ENCODE measurements at places on chromosomes 7 and 10.

- DNase-seq = no peak
Observed at GRCh38 chr7:104604706-104605105, 276.3 kb downstream of the LHFPL3 start.

GRCh38 chr7:155739538-155740143, 72.6 kb downstream of the SHH start:
- DNase-seq = no peak

- no peak for DNase-seq
Observed at GRCh38 chr7:35437619-35438275, 183.8 kb upstream of the TBX20 start.

DNA sequence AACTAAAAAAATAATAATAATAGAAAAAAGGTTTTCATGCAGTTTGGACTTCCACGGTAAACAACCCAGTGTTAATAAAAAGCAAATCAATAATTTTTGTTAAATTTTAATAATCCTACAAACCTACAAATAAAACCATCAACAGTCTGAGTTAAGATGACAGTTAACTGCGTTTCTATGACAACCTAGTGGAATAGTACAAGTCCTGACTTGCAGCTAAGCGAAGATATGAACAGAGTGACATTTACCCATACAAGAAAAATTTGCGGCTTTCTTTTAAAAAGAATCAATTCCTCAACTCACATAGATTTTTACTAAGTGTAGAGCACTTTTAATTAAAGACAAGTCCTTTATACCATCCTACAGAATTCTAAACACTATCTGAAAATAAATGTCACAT, 35.6 kb downstream of the VPS41 start:
- DNase-seq = no peak

DNA sequence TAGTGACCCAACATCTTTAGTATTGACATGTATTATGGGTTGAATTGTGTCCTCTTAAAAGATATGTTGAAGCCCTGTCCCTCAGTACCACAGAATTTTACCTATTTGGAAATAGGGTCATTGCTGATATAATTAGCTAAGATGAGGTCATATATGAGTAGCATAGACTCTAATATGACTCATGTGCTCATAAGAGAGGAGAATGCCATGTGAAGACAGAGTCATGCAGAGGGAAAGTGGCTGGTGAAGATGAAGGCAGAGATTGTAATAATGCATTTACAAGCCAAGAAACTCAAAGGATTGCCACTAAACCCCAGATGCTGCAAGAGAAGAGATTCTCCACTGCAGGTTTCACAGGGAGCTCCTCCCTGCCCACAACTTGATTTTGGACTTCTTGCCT, 496.4 kb downstream of the KIF20B start:
- DNase-seq = no peak

DNA sequence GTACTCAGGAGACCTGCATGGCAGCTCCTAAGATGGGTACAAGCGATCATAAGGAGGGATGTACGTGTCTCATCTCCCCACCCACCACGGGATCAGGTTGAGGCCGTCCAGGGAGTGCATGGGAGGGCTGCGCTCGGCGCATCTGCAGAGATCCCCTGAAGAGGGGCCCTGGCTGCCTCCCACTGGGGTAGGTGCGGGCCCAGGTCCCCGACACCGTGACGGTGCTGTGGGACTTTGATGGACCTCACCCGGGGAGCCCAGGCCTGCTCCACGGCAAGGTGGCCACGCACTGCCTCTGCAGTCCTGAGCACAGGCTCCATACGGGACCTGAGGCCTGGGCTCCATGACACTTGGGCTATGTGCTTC, 12.7 kb downstream of the GET4 start:
- no peak for DNase-seq

GRCh38 chr7:76037310-76037709, 10.5 kb downstream of the STYXL1 start:
- DNase-seq = no peak

DNA sequence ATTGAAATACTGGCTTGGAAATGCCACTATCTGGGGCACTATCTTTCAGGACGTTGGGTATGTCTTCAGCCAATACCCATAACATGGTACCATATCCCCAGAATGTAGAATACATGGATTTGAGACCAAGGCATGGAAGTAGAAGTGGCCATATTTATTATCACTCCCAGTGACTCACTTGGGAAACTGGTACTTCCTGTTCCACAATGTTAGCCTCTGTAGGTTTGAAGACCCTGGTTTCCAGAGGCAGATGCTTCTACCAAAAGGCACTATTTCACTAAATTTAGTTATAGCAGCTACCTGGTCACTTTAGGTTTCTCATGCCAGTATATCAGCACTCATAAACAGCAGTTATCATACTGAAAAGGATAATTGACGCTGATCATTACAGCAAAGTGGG, 184.2 kb downstream of the CCDC71L start:
- no peak for DNase-seq

- DNase-seq = no peak
Observed at GRCh38 chr10:97771913-97772823, at the start of gene SFRP5. TSS of gene SFRP5 (minus strand) at chr10:97771999. CDS start at chr10:97771833, 166 bp downstream.

GRCh38 chr10:24501056-24501711, 222.5 kb downstream of the ARHGAP21 start:
- no peak for DNase-seq

- no peak for DNase-seq
Observed at GRCh38 chr10:17375936-17376584, 78.3 kb downstream of the ST8SIA6 start.

DNA sequence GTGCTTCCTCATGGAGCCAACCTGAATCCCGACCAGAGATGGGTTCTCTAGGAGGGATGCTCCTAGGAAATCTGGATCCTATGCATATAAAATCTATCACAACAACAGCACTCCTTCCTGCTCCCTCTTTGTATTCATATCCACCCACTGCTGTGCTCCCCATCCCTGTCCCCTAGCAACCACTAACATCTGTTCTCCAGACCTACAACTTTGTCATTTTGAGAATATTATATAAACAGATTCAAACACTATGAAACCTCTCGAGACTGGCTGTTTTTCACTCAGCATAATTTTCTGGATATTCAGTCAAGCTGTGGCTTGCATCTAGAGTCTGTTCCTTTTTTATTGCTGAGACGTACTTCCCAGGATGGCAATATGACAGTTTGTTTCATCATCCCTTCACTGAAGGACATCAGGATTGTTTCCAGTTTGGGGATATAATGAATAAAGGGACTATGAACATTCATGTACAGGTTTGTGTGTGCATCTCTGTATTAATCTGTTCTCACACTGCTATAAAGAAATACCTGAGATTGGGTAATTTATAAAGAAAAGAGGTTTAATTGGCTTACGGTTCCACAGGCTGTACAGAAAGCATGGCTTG, 36.0 kb upstream of the PRR15 start:
- DNase-seq = no peak

GRCh38 chr10:95602382-95602781, 41.2 kb upstream of the SORBS1 start:
- DNase-seq = no peak

DNA sequence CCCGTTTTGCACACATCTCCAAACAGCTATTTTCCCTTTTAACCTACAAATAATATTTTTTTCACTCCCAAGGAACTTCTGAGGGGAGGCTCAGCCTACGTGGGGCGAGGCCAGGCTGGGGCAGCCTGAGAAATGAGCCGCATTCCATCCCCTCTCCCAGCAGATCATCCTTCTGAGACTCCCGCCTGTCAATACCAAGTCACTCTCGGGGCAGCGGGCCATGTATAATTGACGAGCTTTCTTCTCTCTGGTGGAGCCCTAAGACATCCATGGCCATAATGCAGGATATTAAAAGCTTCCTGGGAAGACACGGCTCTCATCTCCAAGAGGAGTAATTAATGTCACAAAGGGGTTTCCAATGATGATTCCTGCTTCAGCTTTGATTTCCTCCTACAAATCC, 37.8 kb upstream of the CHST15 start:
- no peak for DNase-seq

DNA sequence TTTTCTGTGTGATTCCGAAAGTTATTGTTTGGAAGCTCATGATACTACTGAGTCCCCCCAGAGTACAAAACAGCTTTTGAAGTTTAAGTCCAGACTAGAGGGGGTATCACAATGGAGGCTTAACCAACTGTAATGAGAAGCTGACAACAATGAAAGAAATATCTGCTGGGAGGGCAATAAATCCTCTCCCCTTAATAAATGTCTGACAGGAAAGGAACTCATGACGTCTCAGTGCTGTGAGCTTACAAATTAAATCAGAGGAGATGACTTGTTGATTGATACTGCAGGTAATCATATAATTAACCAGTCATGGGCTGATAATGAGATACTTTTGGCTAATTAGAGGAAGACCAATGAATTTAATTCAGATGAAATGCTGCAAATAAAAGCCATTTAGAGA, 102.6 kb upstream of the WDR11 start:
- no peak for DNase-seq

DNA sequence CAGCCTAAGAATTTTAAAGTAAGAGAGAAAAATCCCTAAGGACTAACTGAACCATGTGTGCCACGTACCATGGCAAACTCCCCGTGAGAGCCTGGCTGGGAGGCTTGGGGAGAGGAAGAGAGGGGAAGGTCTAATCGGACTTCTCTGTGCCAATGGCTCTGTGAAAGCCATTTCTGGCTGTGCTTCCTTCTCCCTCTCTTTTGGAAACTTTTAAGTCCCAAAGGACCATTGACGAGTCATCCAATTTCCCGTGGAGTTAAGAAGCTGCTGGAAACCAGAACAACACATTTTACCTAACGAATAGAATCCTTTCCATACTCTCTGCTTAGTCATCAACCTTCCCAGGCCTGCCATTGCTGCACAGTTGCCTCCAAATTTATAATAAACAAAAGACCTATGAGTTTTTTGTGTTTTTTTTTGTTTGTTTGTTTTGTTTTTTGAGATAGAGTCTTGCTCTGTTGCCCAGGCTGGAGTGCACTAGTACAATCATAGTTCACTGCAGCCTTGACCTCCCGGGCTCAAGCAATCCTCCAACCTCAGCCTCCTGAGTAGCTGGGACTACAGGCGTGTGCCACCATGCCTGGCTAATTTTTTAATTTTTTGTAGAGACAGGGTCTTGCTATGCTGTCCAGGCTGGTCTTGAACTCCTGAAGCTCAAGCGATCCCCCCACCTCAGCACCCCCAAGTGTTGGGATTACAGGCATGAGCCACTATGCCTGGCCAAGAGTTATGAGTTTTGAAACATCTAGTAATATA, 13.2 kb downstream of the LAMB1 start:
- DNase-seq = no peak

DNA sequence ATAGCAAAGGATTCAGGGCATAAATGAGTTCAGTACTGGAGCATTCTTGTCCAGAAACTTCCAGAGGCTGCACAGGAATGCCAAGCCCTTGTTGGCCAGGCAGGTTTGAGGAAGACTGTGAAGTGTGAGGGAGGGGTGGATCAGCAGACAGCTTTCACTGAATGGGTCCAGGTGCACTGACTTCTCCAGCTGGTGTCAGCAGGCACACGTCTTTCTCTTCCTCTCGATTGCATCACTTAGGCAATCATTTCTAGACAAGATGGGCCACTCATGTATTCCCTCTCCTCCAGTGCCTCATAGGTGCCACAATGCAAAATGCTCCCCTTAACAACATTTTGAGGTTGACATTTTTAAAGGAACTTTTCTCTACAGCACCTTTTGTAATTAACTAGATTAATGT, 15.6 kb upstream of the PLEKHS1 start:
- no peak for DNase-seq

- no peak for DNase-seq
Observed at GRCh38 chr7:117138981-117139380, 183.9 kb downstream of the WNT2 start.

GRCh38 chr7:127908430-127909258, 122.6 kb downstream of the LRRC4 start:
- no peak for DNase-seq

- no peak for DNase-seq
Observed at GRCh38 chr7:76254781-76255180, 47.7 kb upstream of the HSPB1 start.

GRCh38 chr10:6973899-6974298, 393.8 kb upstream of the PRKCQ start:
- DNase-seq = no peak

GRCh38 chr7:27955011-27955410, 215.0 kb downstream of the TAX1BP1 start:
- DNase-seq = no peak

DNA sequence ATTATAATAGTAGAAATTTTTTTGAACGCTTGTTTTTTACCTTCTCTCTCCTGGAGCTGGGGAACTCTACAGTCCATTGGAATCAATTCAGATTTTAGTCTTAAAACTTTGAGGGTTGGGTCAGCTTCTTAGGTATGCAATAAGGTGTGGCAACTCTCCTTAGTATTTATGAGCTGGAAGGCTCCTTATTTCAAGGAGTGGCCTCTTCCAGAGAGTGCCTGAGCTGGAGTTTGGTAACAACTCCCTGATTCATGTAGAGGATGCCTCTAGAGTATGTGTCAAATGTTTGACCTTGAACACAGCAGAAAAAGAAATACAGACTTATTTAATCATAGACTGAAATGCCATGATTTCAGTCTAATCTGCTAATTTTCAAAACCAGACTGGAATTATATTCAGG, 11.1 kb downstream of the CDK14 start:
- DNase-seq = no peak

DNA sequence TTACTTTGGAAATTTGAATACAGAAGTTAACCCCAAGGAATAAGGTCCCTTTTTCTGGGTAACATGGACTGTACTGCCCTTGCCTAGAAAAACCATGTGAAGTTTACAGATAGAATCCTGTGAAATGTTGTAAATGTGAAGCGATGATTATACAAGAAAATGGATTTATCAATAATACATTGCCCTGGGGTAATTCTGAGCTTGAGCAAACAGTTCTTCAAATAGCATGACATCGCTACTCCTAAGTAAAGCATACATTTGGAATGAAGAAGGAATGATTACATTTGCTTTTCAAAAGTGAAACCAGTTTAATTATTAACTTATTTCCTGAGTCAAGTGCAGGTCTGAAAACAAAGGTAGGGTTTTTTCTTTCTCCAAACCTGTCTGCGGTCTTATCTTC, 43.3 kb upstream of the FZD8 start:
- no peak for DNase-seq

- no peak for DNase-seq
Observed at GRCh38 chr7:76296743-76297740, 5.4 kb upstream of the HSPB1 start.

DNA sequence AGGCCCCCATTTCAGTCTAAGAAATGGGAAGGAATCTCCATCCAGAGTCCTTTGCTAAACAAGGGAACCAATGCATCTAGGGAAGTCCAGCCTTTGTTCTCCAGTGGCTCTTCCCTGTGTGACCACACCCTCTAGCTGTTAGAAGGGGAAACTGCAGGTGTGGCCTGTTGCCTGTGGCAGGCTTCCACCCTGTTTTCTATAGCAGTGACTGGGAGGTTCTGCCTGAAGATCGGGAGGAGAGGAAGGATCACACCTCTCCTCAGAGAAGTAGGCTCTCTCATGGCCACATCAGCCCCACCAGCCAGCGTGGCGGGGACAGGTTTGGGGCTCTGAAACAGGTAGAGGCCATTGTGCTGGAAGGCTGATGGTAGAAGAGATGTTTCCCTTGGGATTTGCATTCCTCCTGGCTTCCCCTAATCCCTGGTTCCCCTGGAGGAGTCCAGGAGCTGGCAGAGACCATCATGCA, 47.7 kb upstream of the TRIM8 start:
- peak; percentile 56 for DNase-seq

Data from GM12891 (cell line).